ENCODE measurements at places on chromosomes 6 and 20. TPM values are rescaled to one million over a fixed set of nuclear protein-coding genes. Genes with fewer than 3 reads are reported as not detected.

ME1 gene
- 11.0 TPM for total RNA-seq

AVP gene
- not detected for total RNA-seq

GATA5 gene
- 1.7 TPM for total RNA-seq

SULF2 gene
- total RNA-seq = 20.0 TPM

CTCFL gene
- not detected for total RNA-seq

ADAM33 gene
- total RNA-seq = 48.6 TPM

SPACA1 gene
- total RNA-seq = not detected

SLC44A4 gene
- not detected for total RNA-seq

MEP1A gene
- not detected for total RNA-seq

ARMH2 gene
- total RNA-seq = not detected

GABRR1 gene
- not detected for total RNA-seq

RNF182 gene
- not detected for total RNA-seq

JPH2 gene
- total RNA-seq = 1.1 TPM

TLDC2 gene
- 0.15 TPM for total RNA-seq

RBPJL gene
- not detected for total RNA-seq

HCK gene
- not detected for total RNA-seq

LCA5 gene
- total RNA-seq = 2.1 TPM

RXRB gene
- 22.0 TPM for total RNA-seq

SAMD10 gene
- 0.23 TPM for total RNA-seq

DYNLT2 gene
- total RNA-seq = 0.45 TPM

SLC17A1 gene
- total RNA-seq = not detected

FAM162B gene
- 0.30 TPM for total RNA-seq
